Islet precursor cell (in vitro differentiated cells): ENCODE measurements at places on chromosomes 2 and 18.
A peak's percentile ranks its signal among the peaks of the same experiment; 100 is the strongest.

DNA sequence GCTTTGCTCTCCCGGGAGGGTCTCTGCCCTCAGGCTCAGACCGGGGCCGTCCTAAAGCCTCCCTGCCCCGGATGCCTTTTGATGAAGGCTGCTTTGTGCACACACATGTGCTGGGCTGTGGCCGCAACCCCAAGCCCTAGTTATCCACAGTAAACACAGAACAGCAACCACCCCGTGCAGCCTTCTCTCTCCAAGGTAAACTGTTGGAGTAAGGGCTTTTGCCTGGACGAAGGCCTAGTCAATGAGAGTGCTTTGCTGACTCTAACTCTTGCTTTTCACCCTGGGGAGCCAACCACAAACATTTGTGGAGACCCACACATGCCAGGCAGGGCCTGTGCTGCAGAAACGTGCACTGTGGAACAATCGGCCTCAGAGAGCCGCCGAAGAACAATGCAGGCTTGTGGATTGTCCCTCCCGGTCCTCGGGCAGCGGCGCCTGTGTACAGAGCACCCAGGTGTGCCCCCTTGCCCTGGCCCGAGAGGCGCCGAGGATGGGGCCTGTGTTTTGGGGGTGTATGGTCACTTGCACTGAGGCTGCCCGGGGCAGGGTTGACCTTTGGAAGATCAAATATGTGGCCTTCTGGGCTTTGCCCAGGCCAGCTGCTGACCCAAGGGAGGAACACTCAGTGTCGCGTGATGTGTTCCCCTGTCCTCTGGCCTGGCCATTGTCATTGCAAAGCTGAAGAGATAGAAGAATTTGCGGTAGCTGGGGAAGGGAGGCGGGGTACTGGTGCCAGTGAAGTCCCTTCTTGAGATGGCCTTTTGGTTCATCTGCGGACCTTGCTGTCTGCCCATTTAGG lies 37.0 kb downstream of the CTIF start:
- no peak for DNase-seq

DNA sequence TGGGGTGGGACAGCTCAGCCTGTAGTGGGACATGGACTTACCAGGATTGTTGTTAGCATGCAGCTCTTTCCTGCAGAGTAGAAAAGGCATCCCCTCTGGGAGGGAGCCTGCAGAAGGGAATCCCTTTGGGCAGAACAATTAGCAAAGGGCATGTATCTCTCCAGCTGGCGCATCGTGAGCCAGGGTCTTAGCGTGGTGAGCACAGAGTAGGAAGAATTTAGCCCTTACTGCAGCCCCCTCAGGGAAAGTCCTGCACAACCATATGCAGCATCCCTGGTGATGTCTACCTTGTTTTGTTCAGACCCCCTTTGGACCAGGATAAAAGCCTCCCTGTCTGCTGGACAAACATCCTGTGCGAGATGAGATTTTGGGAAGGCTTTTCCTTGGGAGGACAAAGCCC lies 292.1 kb downstream of the SLC4A3 start:
- peak; percentile 29 for DNase-seq

DNA sequence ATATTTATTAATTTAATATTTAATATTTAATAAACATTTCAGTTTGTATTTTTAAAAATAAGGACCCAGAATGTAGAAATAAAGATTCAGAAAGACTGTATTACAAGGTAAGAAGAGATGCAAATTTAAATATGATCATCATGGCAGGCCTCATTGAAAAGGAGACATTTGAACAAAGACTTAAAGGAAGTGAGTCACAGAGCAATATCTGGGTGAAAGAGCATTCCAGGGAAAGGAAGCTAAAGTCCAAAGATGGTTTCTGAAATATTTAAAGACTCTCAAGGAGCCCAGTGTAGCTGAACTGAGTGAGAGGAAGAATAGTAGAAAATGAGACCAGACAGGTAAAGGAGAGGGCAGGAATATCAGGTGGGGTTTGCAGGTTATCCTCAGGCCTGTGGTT lies 5.9 kb downstream of the SCYGR4 start:
- no peak for DNase-seq

DNA sequence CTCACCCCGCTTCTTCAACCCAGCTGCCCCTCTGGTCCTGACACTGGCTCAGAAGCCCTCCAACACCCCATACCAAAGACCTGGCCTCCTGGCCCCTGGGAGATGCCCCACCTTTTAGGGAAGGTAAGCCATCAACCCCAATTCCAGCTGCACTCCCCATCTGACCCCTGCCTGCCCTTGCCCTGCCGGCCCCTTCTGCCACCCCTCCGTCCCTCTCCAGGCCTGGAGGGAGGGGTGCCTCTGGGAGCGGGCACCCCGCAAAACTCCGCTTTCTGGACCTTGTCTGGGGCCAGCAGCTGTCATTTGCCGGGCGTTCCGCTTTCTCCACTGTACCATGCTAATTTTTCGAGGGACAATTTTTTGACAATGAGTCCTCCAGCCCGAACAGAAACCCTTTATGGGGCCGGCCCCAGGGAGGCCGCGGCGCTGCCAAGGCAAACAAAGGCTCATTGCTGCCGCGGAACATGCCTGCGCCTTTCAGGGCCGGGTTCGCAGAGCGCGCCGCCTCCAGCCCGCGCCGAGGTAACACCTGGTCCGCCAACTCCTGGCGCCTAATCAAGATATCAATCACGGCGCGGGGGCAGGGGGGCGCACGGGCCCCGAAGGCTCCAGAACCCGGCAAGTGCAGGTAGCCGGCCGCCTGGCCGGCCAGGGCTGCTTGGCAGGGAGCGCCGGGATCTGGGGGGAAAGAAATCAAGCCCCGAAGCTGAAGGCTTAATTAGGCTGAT lies 96.0 kb downstream of the INHBB start:
- DNase-seq = peak; percentile 73

DNA sequence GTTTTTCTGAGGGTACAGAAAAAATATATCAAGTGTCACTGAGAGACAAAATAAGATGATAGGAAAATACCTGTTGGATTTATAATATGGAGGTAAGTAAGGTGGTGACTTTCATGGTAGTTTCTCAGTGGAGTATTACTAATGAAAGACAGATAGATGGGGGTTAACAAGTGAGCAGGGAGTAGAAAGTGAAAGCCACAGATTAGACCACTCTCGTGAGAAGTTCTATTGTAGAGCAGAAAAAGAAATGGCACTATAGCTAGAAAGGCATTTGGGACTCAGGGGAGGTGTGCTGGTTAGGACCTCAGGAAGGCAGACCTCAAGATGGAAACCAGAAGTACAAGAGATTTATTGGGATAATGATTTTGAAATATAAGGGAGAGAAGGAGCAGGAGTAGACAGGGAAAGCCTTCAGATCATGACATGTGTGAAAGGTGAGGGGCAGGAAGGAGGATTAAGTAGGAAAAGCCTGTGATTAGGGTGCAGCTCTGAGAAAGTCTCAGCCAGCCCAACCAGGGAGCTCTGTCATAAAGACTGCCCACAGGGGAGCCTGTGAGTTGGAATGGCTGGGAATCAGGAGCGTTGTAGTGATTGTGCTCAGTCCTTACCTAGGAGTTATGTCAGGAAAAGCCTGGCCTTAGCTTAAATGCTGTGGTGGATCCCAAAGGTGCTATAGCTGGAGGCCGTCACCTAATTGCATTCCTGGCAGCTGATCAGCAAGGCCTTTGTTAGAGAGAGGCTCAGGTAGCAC lies 198.1 kb downstream of the IKZF2 start:
- peak; percentile 63 for DNase-seq

DNA sequence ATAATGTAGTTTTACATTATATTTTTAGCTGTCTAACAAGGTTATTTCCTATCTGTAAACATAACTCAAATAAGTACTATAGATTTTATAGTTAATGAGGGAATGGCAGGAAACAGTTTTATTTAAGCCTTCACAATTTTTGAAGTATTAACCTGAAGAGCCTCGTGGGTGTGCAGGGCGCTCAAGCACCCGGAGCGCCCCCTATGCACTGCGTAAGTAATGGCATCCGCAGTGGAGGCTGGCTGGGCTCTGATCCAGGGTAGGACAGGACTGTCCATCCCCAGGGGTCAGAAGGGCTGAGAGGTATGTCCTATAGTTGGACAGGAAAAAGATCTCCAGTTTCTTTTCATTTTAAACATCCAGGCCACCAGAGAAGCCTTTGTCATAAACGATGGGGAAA lies 8.2 kb upstream of the GBX2 start:
- DNase-seq = no peak

DNA sequence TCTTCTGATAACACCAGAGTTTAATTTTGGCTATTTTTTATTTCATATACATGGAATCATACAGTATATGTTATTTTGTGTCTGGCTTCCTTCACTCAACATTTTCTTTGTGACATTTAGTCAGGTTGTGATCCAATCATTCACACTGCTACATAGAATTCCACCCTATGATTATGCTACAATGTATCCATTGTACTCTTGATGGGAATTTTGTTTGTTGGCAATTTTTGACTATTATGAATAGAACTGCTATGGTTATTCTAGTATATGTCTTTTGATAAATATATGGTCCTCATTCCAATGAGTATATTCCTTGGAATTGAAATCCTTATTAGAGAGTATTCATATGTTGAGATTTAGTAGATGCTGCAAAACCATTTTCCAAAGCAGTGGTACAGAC lies 936.4 kb upstream of the CHAC2 start:
- DNase-seq = no peak

DNA sequence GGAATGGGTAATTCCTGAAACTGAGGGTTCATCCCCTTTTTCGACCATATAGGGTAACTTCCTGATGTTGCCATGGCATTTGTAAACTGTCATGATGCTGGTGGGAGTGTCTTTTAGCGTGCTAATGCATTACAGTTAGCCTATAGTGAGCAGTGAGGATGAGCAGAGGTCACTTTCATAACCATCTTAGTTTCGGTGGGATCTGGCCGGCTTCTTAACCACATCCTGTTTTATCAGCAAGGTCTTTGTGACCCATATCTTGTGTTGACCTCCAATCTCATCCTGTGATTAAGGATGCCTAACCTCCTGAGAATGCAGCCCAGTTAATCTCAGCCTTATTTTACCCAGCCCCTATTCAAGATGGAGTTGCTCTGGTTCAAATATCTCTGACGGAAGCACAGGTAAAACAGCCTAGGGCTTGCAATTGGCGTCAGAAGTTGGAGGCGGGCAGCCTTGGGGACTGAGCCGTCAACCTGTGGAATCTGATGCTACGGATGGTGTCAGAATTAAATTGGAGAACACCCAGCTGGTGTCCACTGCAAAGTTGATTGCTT lies 19.5 kb downstream of the RALBP1 start:
- DNase-seq = peak; percentile 68

GRCh38 chr2:70743068-70743467 lies 24.9 kb downstream of the ADD2 start:
- no peak for DNase-seq

- DNase-seq = no peak
These were observed 57.1 kb upstream of the ITGB6 start for GRCh38 chr2:160257041-160257742.

DNA sequence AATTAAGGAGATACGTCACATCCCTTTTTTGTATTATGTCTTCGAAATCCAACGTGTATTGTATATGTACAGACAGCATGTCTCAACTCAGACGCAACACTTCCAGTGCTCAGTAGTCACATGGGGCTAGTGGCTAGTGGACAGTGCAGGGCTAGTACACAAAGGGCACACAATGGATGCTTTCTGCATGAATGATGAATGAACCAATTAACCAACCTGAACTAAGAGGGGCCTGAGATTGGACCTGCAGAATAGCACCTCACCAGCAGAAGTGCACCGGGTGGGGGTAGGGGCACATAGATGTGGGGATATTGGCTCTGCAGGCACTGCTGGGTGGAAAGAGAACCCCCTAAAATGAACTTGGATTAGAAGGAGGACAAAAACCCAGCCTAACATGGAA lies 20.7 kb downstream of the ST8SIA5 start:
- no peak for DNase-seq

- no peak for DNase-seq
These were observed 419.9 kb downstream of the NBAS start for GRCh38 chr2:15141211-15141610.

GRCh38 chr2:172462373-172462848 lies 35.0 kb downstream of the ITGA6 start:
- no peak for DNase-seq

GRCh38 chr18:33606621-33607020 lies 28.6 kb downstream of the ASXL3 start:
- DNase-seq = no peak

- DNase-seq = peak; percentile 63
These were observed 84.3 kb downstream of the EFEMP1 start for GRCh38 chr2:55839182-55839819.

DNA sequence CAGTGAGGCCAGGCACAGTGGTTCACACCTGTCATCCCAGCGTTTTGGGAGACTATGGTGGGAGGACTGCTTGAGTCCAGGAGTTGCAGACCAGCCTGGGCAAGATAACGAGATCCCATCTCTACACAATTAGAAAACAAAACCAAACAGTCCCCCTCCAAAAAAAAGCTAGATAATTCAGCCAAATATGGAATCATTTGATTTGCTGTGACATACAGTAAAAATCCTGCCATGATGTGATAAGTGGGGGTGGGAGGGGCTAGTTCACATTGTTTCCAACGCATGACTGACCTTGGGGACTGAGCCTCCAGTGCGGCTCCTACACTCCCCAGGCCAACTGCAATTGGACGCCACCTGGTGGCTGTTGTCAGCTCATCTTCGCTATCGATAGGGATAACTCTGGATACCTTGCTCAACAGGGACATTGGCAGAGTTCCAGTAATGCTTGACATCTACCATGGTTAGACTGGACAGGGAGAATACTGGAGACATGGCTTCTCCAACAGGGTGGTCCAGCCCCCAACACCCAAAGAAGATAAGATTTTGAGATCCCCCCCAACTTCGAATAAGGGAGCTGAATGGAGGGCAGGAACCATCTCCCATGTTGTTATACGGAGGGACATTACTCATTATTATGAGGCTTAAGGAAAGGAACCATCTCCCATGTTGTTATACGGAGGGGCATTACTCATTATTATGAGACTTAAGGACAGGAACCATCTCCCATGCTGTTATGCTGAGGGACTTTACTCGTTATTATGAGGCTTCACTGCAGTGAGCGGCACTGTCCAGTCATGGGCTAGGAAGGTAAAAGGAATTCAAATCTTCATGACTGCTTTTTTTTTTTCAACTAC lies 135.9 kb downstream of the TGIF1 start:
- DNase-seq = peak; percentile 89

GRCh38 chr2:174919947-174920595 lies 85.1 kb downstream of the CHN1 start:
- no peak for DNase-seq

DNA sequence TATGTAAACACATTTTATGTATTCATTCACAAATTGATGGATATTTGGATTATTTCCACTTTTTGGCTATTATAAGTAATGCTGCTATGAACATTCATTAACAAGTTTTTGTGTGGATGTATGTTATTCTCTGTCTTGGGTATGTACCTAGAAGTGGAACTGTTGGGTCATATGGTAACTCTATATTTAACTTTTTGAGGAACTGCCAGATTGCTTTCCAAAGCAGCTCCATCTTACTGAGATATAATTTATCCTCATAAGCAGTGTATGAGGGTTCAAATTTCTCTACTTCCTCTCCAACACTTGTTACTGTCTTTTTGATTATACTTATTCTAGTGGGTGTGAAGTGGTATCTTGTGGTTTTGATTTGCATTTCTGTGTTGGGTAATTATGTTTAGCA lies 7.1 kb upstream of the EML6 start:
- DNase-seq = no peak

DNA sequence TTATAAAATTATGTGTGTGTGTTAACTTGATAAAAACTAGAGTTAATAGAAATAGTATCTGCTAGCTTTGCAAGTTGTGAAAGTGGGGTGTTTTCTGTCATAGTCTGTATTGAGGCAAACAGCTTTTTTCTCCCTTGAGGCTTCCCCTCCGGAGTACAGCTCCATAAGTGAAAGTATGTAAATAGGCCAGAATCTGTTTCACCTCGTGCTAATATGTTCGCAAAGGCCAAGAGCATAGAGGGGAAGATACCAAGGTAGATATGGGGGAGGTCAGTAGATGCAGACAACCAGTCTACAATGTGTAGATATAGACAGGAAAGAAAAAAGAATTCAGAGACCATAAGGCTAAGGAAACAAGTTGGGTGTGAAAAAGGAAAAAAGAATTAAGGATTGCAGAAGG lies 72.9 kb downstream of the PTRHD1 start:
- DNase-seq = no peak
